Stimulated activated CD4-positive, alpha-beta T cell treated with anti-CD3 and anti-CD28 coated beads, Interleukin-4, amount 100 ng/mL, for 48 hours (primary cell): ENCODE measurements at places on chromosomes 7 and 10.

DNA sequence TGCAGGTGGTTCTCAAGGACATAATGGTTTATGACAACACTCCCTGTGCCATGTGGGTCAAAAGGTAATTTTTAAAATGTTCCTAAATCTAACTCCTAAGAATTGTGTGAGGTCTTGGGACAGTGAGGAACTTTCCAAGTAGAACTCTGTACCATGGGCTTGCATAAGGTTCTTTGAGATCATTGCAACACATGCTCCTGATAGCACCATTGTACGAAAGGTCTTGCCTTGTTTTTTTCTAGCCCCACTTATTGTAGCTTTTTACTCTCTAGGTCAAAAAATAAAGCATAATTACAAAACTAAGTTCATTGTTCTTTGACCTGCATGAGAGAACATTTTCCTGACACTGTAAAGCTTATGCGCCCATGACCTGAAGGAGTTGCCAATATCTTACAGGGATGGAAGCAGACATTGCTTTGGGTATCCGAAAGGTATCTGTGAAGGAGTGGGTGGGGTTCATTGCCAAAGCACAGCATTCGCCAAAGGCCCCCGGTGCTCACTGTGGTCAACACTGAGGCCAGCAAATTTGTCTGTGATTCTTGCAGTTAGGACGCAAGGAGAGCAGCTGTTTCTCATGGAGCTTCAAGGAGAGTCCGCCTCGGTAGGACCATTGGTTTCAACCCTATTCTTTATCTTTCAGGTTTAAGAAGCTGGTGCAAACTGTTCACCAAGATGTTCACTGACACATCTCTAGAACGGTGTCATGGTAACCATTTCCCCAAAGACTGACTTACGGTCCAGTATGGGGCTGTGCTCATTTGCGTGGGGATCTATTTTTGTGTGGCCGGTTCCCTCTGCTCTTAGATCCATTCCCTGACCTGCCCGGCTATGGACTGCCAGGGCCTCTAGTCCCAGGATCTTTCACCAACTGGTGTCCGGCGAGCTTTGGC is 7.6 kb upstream of the PRKAG2 start:
- no peak for DNase-seq

DNA sequence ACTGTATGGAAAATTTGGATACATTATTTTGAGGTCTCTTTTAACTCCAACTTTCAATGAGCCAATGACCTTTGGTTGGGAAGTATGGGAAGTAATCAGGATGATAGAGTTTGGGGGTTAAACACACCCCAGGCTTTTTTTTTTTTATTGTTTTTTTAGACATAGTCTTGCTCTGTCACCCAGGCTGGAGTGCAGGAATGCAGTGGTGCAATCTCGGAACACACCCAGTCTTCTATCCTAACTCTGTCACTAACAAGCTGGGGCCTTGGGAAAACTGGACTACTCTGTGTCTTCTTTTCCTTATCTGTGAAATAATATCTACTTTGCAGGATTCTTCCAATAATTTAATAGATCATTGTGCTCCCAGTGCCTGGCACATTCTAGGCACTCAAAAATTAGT is 37.6 kb upstream of the AGBL3 start:
- DNase-seq = no peak

DNA sequence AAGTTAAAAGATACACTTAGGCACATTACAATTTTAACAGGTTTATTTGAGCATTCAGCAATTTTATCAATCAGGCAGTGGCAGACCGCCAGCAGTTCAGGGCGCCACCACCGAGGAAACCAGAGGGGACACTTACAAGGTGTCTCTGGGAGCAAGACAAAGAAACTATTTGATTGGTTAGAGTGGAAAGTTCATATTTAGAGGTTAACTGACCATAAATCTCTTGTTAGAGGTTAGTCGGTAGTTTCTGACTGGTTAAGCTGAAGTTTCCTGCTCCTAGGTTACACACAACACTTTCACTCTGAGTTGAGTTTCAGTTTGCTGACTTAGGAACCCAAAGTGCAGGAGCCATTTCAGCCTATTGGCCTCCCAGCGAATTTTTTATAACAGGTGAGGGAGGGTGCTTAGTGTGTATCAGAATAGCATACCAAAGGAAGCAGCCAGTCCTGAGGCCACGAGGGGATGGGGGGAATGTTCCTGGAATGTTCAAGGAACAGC is 10.8 kb upstream of the PVRIG start:
- peak; percentile 40 for DNase-seq

DNA sequence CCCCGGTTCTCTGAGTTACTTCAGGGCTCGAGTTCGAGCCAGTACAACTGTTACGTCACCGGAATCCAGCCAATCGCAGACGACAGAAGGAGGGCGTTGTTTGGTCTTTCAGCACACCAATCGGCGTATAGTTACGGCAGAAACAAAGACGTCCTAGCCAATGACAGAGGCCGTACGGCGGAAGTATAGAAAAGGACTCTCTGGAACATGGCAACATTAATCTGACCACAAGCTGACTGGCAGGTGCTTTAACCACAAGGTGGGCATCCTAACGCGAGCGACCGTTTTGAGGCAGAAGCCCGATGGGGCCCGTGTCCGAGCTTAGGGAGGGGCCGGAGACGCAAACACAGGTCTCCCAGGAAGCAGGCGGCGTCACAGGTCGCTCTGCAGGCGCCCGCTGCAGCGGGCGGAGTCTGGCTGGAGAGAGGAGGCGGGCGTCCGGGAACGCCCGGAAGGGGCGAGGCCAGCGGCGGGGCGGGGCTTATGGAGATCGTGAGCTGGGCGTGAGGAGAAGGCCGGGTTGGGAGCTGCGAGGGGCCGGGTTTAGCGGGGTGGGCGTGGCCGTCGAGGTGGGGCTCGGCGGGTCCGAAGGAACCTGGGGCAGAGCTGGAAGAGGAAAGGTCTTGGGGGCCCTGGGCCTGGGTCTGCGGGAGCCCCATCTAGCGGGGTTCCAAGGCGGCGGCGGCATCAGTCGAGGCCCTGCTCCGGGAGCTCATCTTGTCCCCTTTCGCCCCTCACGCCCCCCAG is at the start of gene MOSPD3:
MOSPD3 (plus strand) TSS at position 558 of the 747 bp plus-strand sequence. CDS start 252 bp downstream, outside the sequence.
- DNase-seq = peak; percentile 99

- no peak for DNase-seq
Measured at GRCh38 chr7:158586499-158587161, 993 bp downstream of the PTPRN2 start.

GRCh38 chr7:39560408-39560807 is 5.8 kb upstream of the YAE1 start:
- no peak for DNase-seq

- DNase-seq = no peak
Measured at GRCh38 chr7:130385600-130386066, 5.3 kb downstream of the CPA1 start.

DNA sequence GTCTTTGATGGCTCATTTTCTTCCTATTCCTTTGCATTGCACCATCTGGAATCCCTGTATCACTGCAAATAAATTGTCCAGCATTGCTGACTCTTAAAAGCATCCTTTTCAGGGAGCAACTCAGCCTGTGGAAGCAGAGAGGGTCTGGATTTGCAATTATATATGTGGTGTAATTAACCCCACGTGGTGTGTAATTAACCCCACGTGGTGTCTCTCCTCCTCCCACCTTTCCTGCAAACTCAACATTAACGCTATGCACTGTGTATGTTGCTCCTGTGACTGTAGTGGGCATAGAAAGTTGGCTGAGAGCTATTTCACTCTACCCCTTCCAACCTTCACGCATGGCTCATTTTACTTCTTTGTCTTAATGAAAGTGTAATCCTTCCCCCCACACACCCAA is 689.0 kb upstream of the COBL start:
- no peak for DNase-seq

DNA sequence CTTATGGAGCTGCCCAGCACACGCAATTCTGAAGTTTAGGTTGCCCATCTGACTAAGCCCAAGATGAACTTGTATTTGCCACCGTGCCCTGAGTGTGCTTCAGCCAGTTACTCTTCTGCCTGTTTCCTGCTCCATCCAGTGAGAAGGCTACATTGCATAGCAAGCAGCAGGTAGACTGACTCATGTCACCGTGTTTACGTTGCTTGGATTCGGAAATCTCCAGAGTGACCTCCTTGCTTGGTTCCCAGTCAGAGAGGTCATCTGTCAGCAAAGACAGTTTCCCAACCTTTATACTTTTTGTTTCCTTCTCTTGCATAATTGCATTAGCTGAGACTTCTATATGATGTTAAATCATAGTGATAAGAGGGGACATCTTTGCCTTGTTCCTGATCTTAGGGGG is 30.9 kb downstream of the NACAD start:
- no peak for DNase-seq

DNA sequence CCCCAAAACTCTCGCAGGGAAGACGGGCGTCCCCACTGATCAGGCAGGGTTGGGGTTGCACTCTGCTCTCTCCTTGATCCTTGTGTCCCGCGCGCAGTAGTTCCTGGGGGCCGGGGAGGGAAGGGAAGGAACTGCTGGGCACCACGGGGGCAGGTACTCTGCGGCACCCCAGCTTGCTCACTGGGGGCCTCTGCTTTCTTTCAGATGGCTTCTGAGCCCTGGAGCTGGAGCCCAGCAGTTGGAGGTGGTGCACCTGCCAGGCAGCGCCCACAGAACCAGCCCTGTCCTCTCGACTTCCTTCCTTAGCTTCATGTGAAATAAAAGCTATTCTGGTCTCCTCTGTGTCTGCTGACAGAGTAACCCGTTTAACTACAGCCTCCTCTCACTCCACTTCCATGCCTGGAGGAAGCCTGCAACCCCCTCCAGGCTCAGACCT is 12.2 kb downstream of the PLAC9 start:
- no peak for DNase-seq

GRCh38 chr7:80529362-80529761 is 17.5 kb upstream of the GNAT3 start:
- no peak for DNase-seq

- DNase-seq = no peak
Measured at GRCh38 chr7:12475362-12476063, 71.8 kb upstream of the VWDE start.

DNA sequence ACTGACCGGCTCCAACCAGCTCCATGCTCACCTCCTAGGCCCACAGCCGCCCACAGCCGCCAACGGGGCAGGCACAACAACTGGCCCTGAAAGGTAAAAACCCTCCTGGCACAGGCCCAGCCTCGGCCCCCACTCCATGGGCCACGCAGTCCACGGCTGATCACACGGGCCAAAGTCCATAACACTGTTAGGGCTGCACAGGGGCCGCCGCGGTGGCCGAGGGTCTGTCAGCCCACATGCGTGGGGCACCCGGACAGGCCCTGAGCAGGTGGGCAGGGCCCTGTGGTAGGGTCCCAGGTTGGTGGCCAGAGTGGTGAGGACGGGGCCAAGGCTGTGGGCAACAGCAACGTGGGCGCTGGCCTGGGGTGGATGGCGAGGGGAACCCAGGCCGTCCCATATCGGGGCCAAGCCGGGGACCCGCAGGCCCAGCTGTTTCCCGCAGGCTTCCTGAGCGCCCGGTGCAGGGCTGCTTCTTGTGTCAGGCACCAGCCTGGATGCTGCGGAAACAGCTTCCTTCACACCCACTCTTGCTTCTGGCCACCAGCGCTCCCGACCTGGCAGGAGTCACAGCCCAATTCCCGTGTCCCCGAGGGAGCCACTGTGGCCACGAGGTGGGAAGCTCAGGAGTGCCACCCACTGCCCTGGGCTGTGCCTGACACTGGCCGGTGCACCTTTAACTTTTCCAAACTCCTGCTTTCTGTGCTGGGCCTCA is 29.2 kb downstream of the CYP2W1 start:
- no peak for DNase-seq

DNA sequence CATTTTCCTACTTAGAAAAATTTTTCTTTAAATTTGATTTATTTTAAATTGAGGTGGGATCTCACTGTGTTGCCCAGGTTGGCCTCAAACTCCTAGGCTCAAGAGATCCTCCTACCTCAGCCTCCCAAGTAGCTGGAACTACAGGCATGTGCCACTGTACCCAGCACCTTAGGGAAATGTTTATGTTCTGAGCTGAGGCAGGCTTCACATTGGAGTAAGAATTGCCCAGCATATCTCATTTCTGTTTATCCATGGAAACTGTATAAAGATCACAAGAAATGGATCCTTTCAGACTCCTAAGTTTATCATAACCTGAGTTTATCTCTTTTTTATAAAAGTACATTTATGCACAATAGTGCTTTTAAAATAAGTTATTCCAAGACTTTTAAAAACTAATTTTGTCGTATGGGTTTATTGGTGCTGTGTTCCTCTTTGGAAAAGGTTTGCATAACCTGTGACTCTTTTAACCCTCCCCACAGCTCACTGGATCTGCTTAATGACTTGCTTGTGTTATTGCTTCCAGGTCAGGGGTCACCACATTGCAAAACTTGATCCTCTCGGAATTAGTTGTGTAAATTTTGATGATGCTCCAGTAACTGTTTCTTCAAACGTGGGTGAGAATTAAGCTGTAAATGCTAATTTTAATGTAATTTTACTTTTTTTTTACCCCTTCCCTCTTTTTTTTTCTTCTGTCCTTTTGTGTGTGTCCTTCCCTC is 40.7 kb downstream of the OGDH start:
- no peak for DNase-seq

DNA sequence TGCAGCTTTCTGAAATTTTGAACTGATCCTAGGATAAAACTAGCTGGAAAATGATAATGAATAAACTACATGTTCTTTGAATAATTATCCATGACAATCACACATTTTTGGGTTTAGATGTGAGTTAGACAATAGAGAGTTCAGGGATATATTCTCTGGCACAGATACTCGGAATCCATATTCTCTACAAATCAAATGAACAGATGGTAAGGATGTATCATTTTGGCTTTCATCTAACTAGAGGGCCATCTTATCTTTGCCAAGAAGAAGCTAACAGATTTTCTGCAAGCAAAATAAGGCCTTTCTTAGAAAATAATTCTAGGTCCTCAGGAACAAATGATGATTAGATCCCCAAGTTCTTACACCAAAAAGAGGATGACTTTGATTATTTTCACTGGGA is 355.9 kb upstream of the C7orf33 start:
- DNase-seq = no peak

DNA sequence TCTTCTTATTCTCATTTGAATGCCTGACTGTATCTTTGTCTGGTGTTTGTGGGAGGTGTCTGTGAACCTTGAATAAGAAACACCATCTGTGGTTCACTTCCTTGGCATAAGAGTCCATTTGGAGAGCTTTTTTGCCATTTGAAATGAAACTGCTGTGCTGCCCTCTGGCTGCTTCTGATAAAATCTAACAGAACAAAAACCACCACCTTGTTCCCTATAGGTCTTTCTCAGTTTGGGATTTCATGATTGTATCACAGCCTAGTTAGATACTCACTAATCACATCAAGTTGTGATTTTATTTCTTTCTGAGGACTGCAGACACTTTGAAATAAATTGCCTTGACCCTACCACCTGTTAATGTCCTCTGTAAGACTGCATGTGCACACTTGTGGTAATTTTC is 102.7 kb upstream of the FAM13C start:
- DNase-seq = no peak

DNA sequence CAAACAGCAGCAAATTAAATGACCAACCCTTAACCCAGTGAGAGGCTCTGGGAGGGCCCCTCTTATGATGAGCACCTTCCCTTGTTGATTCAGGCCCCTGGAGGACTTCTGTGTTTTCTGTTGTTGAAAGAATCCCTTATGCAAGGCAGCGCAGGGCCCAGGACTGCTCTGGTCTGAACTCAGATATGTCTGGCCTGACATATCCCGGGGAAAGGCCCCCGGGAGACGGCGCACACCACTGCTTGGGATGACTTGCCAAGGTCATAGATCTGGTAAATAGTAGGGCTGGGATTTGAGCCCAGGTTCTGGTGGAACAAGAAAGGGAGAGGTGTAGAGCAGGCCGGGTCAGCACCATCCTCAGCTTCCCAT is 124.0 kb downstream of the AOAH start:
- no peak for DNase-seq

GRCh38 chr7:41475801-41476459 is 227.0 kb downstream of the INHBA start:
- DNase-seq = no peak

- no peak for DNase-seq
Measured at GRCh38 chr7:6128205-6128604, 97.0 kb downstream of the ANKRD61 start.

GRCh38 chr7:16212610-16213009 is 208.7 kb downstream of the CRPPA start:
- DNase-seq = no peak
